Aorta (tissue), 5 donors: ENCODE measurements at places on chromosomes 12 and 14.

- DNase-seq, result peak; percentile 70
These were observed 17.0 kb upstream of the IRF2BPL start for GRCh38 chr14:77045238-77046162.

GRCh38 chr12:28313631-28314030, 123.4 kb downstream of the CCDC91 start:
- no peak for DNase-seq

GRCh38 chr12:2955888-2956287, 3.3 kb upstream of the TEAD4 start:
- no peak for DNase-seq

GRCh38 chr12:66074561-66074960, 56.0 kb downstream of the LLPH start:
- no peak for DNase-seq

GRCh38 chr12:107536613-107537012, 149.0 kb upstream of the PWP1 start:
- DNase-seq, result no peak

GRCh38 chr14:67151082-67151666, 38.1 kb upstream of the GARIN2 start:
- no peak for DNase-seq

- no peak for DNase-seq
These were observed 20.8 kb downstream of the GTSF1 start for GRCh38 chr12:54452628-54453027.

- no peak for DNase-seq
These were observed 415.6 kb downstream of the MDGA2 start for GRCh38 chr14:47259796-47260195.

GRCh38 chr12:49762468-49762847, 21.1 kb downstream of the TMBIM6 start:
- no peak for DNase-seq

GRCh38 chr12:90074086-90074485, 365.4 kb upstream of the ATP2B1 start:
- DNase-seq, result no peak

DNA sequence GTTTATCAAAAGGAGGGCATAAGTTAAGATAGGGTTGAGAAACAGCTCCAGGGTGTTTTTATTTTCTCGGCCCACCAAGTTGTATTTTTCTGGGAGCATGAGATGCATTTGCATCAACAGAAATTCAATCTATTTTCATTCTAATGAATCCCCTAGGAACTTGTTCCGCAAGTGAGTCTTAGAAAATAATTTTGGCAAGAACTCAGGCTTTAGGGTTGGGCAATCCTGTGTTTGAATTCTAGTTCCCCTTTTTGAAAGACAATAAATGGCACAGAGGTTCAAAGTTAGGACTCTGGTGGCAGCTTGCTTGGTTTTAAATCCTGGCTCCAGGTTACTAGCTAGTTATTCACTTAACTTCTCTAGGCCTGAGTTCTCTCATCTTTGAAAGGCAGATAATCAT, 23.7 kb downstream of the SLC5A8 start:
- no peak for DNase-seq

GRCh38 chr14:99201351-99202073, 70.5 kb downstream of the BCL11B start:
- no peak for DNase-seq

GRCh38 chr12:127943481-127944210, 323.3 kb upstream of the TMEM132C start:
- no peak for DNase-seq

DNA sequence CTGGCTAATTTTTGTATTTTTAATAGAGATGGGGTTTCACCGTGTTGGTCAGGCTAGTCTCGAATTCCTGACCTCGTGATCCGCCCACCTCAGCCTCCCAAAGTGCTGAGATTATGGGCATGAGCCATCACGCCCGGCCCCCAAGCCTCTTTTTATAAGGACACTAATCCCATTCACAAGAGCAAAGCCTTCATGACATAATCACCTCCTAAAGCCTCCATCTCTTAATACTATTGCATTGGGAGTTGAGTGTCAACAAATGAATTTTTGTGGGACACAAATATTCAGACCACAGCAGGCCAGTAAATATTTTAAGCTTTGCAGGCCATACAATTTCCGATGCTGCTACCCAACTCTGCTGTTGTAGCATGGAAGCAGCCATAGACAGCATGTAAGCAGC, 10.9 kb downstream of the RNF212B start:
- no peak for DNase-seq

- DNase-seq, result no peak
These were observed 238.1 kb downstream of the FBXL14 start for GRCh38 chr12:1356285-1356684.

GRCh38 chr14:50718949-50719348, 50.8 kb upstream of the SAV1 start:
- no peak for DNase-seq

DNA sequence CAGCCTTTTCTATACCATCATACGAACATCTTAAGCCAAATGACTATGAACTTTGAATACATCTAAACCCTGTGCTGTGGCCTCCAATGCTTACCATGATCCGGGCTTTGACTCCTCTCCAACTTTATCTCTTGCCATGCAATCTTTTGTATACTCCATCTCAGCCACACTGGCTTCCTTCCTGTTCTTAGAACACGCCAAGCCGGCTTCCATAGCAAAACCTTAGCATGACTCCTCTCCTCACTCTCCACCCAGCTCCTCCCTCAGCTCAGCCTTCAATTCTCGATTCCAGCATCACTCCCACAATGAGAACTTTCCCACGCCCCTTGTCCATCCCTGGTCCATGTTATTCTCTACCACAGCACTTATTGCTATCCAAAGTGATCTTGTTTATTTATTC, 228.3 kb downstream of the NTF3 start:
- DNase-seq, result no peak

DNA sequence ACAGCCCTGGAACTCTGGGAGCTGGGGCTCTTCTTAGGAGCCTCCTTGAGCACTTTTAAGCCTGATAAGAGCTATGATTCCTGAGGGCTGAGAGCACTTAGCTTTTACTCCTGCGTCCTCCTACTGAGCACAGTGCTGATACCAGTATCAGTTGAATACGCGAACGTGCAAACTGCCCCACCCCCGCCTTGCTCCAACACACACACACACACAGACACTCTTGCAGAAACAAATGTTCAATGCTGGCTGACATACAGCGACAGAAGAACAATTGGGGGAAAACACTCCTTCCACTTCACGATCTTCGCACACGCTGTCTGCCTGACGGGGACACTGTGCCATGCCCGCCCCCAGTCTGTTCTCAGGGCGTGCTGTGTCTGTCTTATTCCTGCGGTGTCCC, 57.2 kb upstream of the DLK1 start:
- DNase-seq, result no peak

DNA sequence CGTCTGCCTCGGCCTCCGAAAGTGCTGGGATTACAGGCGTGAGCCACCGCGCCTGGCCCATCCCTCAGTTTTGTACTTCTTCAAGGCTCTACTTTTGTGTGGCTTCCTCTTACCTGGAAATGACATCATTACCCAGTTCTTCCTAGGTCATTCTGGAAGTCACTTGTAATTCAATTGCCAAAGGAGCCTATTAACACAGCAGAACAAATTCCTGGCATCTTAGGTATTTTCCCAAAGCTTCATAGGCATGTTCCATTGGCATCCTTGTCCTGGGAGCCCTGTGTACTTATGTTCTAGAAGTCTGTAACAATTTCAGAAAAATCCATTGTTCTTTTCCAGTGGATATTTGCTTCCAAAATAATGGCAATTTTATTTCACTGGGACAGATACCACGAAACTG, 60.6 kb downstream of the DAAM1 start:
- DNase-seq, result no peak

GRCh38 chr12:124509676-124510300, 57.6 kb downstream of the NCOR2 start:
- peak; percentile 80 for DNase-seq

DNA sequence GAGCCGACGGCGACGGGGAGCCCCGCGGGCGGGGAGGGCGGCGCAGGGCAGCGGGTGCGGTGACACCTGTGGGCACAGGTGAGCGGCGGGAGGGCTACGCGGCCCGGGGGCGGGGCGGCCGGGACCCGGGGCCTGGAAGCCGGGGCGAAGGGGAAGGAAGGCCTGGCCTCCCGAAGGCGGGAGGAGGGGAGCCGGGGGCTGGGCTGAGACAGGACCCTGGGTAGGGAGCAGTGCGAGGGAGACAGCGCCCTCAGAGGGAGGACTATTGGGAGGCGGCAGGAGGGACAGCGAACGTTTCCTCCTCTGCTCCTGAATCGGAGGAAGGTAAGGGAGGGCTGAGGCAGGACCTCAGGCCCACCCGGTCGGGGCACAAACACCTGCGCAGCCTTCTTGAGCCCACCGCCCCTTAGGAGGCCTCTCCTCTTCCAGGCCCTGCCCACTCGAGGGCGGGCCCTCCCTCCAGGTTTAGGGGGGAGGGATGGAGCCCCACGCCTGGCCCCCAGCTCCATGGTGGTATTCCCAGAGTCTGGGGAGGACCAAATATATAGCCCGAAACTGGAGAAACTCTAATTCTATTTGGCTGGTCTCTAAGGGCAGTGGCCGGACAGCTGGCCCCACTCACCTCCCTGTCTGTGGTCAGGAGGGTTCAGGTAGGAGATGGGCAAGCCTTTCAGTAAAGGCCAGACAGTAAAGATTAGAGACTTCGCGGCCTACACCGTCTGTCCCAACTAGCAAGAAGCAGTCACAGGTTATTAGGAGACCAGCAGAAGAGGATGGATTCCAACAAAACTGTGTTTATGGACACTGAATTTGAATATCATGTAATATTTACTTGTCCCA, 509 bp downstream of the PLEKHG6 start:
- peak; percentile 43 for DNase-seq

- DNase-seq, result no peak
These were observed 109.4 kb upstream of the SSTR1 start for GRCh38 chr14:38098074-38098836.

DNA sequence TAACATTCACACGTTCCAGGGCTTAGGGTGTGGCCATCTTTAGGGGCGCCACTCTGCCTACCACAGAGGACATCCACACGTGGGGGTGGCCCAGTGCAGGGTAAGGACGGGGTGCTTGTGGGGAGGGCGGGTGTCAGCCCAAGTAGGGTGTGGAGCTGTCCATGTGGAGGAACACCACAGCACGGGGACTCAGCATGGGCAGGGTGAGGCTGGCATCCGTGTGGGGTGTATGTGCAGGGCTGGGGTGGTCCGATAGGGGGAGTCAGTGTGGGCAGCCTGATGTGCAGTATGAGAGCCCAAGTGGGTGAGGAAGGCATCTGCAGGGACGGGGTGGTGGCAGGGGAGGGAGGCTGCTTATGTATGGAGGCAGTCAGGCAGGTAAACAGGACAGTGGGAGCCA, 17.7 kb downstream of the PSMC1 start:
- DNase-seq, result no peak

DNA sequence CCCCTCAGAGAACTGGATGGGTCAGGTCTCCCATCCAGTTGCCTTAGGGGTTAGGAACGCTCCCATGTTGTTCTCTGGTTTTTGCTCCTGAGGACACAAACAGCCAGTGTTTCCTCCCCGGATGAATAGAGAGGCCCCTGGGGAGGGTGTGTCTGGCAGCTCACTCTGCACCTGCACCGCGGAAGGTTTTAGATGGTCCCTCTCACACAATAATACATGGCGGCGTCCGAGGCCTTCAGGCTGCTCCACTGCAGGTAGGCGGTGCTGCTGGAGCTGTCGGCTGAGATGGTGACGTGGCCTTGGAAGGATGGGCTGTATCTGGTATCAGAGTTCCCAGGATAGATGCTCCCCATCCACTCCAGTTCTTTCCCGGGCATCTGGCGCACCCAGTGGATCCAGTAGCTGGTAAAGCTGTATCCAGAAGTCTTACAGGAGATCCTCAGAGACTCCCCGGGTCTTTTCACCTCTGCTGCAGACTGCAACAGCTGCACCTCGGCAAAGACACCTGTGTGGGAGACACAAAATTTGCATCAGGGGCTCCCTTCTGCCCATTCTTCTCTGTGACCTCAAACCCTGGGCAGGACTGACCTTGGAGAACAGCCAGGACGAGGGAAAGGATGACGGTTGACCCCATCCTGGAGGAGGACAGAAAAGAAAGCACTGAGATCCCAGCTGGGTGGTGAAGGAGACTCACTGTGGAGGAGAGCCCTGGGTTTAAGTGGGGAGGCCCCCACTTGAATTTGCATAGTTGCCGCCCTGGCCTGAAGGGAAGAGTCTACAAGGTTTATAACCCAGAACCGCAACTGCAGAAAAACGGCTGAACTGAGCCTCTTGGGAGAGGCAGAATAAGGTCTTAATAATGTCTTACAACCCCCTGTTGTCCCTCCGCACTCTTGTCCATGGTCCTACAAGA, 1324.8 kb downstream of the TMEM121 start:
- DNase-seq, result no peak

GRCh38 chr14:36807727-36808126, 146.1 kb downstream of the PAX9 start:
- DNase-seq, result no peak

DNA sequence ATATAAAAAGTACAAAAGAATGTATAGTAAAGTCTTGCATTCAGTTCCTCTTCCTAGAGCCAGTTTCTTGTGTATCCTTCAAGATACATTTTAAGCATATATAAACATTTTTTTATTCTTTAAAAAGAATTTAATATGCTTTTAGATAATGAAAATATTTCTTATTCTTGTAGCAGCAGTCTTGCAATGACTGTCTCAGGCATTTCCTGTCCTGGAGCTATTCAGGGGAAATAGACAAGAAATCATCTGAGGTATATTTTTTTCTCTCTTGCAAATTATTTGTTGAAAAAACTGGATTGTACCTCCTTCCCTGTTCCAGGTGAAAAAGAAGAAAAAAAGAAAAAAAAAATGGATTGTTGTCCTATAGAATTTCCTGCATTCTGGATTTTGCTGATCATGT, 17.0 kb upstream of the ERBB3 start:
- no peak for DNase-seq

DNA sequence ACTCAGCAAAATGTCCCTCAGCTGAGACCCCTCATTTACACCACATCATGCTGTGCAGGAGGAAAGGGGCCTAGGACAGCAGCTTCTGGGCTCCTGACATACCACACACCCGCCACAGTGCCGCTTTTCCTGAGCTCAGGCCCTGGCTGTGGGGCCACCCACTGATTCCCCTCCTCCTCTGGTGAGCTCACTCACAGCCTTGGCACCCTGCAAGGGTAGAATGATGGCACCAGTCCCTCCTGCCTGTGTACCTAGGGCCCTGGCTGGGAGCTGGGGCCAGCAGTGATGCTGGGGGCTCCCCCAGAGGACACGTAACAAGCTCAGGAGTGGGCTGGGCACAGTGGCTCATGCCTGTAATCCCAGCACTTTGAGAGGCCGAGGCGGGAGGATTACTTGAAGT, 44.4 kb downstream of the PLEKHD1 start:
- no peak for DNase-seq
